NCI-H187 (cell line): ENCODE measurements at places on chromosomes 2 and 18.

- no peak for DNase-seq
These were observed 117.6 kb upstream of the HAAO start for GRCh38 chr2:42909966-42910365.

- no peak for DNase-seq
These were observed 31.8 kb upstream of the TMEM131 start for GRCh38 chr2:98027538-98027937.

- no peak for DNase-seq
These were observed 125.9 kb upstream of the RNF152 start for GRCh38 chr18:62018759-62019041.

DNA sequence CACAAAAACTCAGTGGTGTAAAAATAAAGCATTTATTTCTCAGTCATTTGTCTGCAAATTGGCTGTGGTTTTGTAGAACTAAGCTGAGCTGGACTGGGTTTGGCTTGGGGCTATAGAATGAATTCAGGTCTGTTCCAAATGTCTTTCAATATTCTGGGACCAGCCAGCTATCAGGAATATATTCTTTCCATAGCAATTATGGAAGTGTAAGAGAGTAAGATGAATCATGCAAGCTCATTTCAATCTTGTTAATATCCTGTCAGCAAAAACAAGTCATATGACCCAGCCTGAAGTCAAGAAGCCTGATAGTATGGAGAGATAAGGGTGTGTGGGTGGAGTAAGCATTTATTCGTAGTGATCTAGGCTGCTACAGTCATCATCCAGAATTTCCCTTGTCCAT, 481.0 kb upstream of the CDH2 start:
- no peak for DNase-seq

DNA sequence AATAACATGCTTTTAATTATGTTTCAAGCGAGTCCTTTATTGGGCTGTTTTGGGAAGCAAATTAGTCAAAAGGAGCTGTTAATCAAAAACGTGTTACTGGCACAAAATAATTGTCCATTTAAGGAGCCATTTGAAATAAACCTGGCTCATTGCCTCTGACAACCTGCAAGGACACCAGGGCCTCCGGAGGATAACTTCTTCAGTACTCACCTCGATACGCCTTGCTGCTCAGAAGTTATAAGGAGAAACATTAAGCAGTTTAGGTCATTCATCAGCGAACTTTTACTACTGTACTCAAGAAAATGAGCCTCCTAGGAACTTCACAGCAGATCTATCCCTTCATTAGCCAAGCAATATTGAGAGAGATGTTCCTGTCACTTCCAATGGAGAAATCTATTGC, 1579.2 kb upstream of the ACVR2A start:
- no peak for DNase-seq

- no peak for DNase-seq
These were observed 1159.0 kb downstream of the RPIA start for GRCh38 chr2:89850481-89850880.

GRCh38 chr2:105142239-105142638, 99.3 kb upstream of the GPR45 start:
- no peak for DNase-seq

- DNase-seq = no peak
These were observed 308.8 kb upstream of the LYPD1 start for GRCh38 chr2:132978840-132979239.

DNA sequence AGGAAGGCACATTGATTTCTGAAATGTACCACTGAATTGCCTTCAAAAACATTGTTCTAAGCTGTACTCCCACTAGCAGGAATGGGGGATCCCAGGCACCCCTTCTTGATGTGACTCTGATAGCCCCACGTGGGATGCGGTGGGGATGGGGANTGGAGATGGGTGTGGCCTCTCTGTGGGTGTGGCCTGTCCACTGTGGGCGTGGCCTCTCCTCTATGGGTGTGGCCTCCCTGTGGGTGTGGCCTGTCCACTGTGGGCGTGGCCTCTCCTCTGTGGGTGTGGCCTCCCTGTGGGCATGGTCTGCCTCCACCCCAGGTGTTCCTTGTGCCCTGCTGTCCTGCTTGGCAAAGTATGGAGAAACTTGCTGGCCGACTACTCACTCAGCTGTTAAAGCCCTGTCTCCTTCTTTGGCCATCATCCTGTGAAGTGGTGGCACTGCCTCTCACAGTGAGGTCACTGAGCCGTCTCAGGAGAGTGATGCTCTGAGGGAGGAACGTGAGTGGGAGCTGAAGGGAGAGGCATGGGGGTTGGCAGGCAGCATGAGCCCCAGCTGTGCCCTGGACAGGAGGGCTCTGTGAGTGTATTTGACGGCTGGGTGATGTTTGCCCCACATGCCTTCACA, 6.7 kb upstream of the PARD6G start:
- DNase-seq = no peak

DNA sequence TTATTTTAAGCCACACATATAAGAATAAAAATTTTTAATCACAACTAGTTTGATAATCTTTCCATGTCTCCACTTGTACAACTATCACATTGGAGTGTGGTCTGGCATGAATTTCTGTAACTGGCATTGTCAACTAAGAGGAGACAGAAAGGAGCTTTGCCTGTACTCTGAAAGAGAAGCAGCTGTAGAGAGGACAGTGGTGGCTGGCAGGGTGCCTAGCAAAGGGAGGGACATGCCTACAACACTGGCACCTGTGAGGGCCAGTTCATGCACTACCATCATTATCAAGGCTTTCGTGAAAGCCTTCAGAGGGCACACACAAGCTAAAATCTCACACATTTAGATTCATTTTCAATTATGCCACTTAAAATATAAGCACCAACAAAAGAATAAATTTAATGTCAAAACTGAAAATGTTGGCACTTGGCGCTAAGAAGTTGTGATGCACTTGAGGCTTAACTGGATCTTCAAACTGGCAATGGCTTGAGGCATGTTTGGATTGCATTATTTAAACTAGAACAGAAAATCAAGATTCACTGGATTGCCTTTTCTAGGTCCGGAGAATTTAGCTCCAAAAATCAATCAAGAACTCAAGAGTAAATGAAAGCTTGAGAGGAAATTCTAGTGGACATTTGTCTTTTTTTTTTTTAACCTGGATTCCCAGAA, 238.6 kb downstream of the ZNF385B start:
- DNase-seq = no peak

- no peak for DNase-seq
These were observed 178.0 kb downstream of the BABAM2 start for GRCh38 chr2:28068527-28068926.

DNA sequence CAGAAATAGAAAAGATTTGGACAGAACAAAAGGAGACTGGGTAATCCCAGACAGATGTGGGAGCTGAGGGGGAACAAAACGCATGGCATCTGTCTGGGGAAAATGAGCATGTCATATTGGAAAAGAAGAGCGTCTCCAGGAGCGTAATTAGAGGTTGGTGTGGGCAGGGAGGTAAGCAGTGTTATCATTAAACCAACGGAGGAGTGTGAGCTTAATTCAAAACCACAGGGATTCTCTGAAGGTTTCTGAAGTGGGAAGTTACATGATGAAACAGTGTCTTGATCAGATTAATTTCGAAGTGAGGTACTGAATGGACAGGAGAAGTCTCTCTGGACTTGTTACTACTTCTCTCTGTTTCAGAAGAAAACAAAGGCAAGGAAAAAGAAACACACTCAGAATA, 53.3 kb downstream of the DTNB start:
- DNase-seq = no peak

DNA sequence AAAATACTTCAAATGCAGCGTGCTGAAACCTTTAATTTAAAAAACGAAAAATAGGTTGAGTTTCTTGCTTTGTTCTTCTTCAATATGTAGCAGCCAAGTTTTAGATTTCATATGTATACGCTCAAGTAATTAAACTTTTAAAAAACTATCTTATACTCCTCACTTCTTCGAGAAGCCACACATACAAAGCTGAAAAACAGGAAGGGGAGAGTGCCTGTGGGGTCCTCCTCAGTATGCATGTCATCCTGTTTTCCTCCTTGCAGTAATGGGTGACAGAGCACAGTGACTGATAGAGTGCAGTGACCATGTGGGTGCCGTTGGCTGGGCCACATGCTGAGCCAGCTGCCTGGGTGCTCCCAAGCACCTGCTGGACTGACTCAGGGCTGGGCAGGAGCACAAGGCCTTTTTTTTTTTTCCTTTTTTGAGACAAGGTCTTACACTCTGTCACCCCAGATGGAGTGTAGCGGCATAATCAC, 33.3 kb downstream of the UXS1 start:
- no peak for DNase-seq

DNA sequence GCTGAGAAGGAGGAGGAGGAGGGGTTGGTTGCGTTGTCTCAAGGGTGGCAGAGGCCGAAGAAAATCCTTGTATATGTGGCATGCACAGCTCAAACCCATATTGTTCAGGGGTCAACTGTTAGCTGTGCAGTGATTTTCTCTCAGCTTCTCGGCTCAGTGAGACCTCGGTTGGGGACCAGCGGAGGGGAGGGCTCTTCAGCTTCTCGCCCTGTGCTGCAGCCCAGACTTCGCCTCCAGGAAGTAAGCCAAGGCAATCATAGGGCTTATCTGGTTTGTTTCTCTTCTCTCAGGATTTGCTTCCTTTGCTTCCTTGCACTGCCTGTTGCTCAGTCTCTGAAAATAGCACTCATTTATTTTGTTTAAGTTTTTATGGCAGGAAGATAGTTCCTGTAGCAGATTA, 85.5 kb downstream of the SOWAHC start:
- DNase-seq = no peak

DNA sequence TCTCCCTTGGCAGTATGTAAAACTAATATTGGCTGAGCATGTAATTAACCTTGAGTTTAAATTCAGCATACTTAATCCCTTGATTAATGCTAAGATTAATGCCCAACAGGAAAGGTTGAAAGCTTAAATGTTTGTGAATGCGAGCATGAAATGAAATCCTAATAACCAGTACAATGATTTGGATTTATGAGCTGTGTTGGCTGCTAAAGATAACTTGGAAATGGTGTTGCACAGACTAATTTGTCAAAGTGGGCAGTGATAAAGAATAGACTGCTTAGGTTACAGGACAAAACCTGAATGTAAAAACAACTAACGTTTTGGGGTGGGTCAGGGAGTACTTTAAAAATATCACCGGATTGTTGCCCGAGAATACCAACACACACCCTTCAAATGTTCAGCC, 70.6 kb downstream of the MGAT5 start:
- DNase-seq = no peak
